ENCODE measurements at places on chromosomes 7 and 10.
A peak's percentile ranks its signal among the peaks of the same experiment; 100 is the strongest.

- DNase-seq = peak; percentile 75
Observed at GRCh38 chr7:1533547-1534329, 3.2 kb downstream of the MAFK start.

- DNase-seq = no peak
Observed at GRCh38 chr10:98380493-98381339, 34.3 kb downstream of the PYROXD2 start.

DNA sequence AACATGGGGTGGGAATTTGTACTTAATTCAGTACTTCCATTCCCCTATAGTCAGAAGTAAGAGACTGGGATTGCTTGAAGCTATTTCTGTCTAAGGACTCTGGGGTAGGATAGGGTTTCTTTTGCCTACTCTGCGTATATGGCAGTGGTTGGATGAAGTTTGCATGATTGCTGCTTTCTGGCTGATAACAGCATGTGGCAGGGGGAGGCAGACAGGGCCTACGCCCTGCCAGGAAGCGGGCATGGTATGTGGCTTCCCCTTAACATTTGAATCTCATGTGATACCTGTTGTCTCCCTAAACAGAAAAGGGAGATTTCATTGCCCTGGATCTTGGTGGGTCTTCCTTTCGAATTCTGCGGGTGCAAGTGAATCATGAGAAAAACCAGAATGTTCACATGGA is 57.1 kb downstream of the TACR2 start:
- no peak for DNase-seq

- DNase-seq = no peak
Observed at GRCh38 chr7:48421357-48421756, 250.1 kb downstream of the ABCA13 start.

- DNase-seq = no peak
Observed at GRCh38 chr10:36675458-36675880, 449.9 kb upstream of the ANKRD30A start.

DNA sequence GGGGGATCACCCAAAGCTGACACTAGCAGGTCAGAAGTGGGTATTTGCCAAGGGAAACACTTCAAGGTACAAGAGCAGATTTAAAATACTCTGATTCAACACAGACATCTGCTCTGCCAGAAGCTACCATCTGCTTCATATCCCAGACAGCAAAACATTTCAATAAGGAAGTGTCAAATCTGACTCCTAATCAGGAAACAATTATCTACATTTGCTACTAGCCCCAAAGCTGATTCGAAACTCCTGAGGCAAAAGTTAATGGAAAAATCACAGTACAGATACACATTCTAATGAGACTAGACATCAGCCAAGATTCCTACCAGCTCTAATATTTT is 48.9 kb downstream of the PARD3 start:
- DNase-seq = no peak

DNA sequence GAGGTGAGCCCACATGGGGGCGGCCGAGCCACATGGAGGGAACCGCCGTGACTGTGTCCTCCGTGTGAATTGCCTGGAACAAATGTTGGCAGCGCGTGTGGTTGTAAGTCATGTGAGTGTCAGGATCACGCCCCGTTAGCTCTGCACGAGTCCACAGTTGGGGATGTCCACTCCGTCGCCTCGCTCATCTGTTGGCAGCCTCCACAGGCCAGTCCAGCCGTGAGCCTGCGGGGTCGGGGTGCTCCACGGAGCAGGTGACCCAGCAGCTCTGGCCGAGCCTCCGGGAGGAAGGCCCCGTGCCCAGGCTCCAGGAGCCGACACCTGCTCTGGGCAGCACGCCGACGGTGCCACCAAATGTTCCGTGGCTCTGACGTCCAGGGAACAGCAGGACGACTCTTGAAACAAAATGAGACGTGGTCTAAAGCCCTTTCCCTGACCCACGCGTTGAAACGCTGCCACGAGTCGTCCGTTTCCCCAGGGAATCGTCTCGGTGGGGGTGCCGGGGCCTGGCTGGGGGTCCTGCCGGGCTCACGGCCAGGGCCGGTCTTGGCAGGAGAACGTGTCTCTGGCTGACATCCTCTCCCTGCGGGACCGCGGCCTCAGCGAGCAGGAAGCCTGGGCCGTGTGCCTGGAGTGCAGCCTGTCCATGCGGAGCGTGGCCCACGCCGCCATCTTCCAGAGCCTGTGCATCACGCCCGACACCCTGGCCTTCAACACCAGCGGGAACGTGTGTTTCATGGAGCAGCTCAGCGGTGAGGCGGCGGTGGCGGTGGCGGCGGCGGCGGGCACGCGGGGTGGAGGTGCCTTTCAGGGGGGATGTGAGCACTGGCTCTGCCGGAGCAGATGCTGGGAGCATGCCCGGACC is 7.0 kb downstream of the KNDC1 start:
- no peak for DNase-seq

- no peak for DNase-seq
Observed at GRCh38 chr10:121668314-121669027, 70.2 kb upstream of the FGFR2 start.

DNA sequence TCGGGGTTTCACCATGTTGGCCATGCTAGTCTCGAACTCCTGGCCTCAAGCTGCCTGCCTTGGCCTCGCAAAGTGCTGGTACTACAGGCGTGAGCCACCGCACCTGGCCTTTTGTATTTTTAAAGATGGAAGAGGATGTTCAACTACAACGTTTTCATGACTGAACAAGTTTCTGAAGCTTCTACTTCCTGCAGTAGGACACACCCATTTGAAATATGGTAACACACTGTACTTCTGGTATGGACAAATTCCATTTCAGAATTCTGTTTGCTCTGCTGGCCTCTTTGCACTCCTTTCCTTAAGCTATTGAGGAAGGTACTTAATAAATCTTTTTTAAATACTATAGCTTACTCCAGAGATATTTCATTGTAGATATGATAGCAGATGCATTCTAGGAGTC is 10.9 kb upstream of the CDK1 start:
- DNase-seq = no peak

DNA sequence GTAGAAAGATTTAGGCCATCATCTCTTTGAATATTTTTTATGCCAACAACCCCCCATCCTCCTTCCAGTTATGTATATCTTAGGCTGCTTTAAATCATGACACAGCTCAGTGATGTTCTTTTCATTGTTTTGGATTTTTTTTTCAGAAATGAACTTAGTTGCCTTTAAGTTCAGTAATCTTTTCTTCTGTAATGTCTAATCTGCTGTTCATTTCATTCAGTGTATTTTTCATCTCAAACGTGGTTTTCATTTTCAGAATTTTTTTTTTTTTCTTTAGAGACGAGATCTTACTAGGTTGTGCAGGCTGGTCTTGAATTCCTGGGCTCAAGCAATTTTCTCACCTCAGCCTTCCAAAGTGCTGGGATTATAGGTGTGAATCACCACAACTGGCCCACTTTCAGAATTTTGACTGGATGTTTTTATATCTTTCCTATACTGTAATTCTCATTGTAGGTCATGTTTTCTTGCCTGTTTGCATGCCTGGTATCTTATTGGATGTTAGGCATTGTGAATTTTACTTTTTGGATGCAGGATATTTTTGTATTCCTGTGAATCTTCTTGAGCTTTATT is 8.1 kb downstream of the ZNF487 start:
- no peak for DNase-seq

GRCh38 chr7:116524221-116524608 is 621 bp upstream of the CAV1 start:
- DNase-seq = no peak

GRCh38 chr10:110067960-110068770 is 60.4 kb downstream of the ADD3 start:
- no peak for DNase-seq

DNA sequence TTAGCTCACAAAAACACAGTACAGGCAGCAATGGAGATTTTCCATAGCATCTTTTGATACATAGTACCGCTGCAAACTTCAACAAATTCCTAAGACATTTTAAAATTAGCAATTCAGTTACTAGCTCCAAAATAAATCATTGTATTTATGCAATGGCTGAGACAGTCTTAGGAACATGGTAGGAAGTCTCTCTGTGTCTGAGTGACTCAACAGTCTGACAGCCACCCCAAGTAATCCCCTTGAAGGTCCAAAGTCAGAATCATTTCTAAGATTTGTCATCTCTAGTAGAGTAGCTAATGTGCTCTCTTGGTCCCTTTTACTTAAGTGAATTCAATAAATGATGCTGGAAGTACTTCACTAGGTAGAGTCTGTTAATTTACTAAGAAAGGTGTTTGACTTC is 93.8 kb upstream of the NOBOX start:
- DNase-seq = no peak

DNA sequence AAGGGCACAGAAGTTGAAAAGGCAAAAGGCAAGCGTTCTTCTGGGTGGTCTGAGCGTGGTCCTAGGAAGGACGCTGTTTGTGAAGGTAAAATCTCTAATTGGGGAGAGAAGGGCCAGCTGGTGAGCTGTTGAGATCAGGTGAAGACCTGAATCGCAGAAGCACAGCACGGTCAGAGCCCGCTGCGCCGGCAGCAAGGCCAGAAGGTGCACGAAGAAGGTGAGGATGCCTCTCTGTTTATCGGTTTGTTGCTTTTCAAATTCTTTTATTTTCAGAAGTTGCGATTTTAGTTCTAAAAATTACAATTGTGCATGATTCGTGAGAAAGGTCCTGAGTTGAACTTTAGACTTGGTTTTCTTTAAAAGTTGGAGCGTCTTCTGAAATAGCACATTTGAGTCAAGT is 247.8 kb upstream of the FOXK1 start:
- no peak for DNase-seq

- DNase-seq = no peak
Observed at GRCh38 chr10:494149-494542, 195.3 kb downstream of the DIP2C start.

DNA sequence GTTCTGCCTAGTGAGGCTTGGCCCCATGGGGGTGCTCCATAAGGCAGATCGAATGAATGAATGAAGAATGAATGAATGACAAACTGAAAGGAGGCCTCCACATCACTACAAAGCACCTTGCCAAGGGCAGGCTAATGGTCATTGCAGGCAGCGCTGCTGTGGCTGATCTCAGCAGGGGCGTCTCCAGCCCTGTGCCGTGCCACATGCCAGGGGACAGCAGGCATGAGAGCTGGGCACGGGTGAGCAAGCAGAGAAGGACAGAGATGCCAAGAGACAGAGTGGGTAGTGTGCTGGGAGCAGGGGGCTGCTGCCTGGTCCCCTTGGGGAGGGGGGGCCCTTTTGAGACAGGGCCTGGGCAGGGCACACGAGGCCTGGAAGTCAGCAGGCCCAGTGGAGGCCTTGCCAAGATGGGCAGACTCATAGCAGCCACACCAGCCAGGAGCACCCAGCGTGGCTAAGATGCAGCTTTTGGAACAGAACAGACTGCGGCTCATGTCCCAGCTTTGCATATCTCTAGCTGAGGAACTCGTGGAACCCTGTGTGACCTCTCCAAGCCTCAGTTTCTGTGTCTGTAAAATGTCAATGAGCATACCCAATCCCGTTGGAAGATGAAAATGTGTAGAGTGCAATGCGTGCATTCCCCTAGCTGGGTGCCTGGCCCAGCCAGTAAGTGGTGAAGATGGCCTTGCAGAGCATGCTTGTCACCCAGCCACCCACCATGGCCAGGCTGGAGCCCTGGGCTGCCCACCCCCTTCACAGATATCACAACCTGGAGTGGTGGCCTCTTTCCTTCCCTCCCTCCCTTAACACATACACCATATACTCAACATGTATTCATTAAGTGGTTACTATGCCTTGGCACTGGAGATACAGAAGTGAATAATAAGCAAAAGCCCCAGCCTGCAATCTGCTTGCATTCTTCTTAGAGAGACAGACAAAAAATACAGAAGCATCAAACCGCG is 61.1 kb upstream of the LRRC18 start:
- DNase-seq = no peak

GRCh38 chr10:83432261-83433045 is 706.9 kb upstream of the GHITM start:
- DNase-seq = no peak

- no peak for DNase-seq
Observed at GRCh38 chr10:34757933-34758332, 57.2 kb downstream of the PARD3 start.

GRCh38 chr10:89563861-89564478 is 28.6 kb upstream of the SLC16A12 start:
- DNase-seq = peak; percentile 6

GRCh38 chr7:121803039-121803438 is 69.9 kb upstream of the PTPRZ1 start:
- DNase-seq = no peak

DNA sequence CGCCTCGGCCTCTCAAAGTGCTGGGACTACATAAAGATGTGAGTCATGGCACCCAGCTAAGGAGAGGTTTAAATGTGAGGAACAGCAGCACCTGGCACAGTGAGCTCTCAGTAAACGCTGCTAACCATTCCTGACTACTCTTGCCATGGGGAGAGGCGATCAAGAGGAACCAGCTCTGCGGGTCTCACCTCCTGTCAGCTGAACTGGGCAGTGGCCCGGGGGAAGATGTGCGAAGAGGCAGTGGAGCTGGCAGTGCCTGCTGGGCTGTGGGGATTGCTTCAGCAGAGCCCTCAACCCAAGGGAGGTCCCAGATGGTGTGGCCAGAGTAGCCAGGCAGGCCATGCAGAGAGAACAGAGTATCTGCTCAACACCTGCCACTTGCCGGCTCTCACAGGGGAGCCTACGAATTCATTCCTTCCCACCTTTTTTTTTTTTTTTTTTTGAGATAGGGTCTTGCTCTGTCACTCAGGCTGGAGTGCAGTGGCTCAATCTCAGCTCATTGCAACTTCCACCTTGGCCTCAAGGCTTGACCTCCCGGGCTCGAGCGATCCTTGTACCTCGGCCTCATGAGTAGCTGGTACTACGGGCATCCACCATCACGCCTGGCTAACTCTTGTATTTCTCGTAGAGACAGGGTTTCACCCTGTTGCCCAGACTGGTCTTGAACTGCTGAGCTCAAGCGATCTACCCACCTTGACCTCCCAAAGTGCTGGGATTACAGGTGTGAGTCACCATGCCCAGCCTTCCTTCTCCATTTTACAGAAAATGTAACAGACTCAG is 6.8 kb downstream of the POLM start:
- no peak for DNase-seq

GRCh38 chr7:55154096-55154495 is 135.3 kb downstream of the EGFR start:
- no peak for DNase-seq

GRCh38 chr7:122310119-122311021 is 5.8 kb upstream of the FEZF1 start:
- no peak for DNase-seq

- no peak for DNase-seq
Observed at GRCh38 chr7:139246905-139247304, 15.9 kb downstream of the UBN2 start.

- no peak for DNase-seq
Observed at GRCh38 chr10:45505311-45505710, 131.3 kb downstream of the ALOX5 start.

- DNase-seq = no peak
Observed at GRCh38 chr7:103025341-103025740, 49.3 kb downstream of the FBXL13 start.

- DNase-seq = no peak
Observed at GRCh38 chr10:13969792-13970140, 361.0 kb downstream of the FRMD4A start.

DNA sequence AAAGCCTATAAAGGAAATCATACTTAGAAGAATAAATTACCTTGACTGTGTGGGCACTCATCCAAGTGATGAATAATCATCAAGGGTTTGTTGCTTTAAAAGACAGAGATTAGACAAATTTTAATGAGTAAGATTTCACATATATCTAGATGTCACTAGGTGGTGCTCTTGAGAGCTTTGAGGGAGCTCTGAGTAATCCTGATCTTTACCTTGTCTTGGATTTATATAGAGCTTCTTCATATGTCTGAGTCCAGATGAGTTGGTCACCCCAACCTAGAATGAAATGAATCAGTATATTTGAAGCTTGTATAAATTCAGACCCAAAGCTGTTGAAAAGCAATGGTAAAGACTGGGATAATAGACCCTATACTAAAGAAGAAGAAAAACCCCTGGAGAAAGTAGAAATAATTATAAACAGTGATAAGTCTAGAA is 3.7 kb downstream of the AGR2 start:
- peak; percentile 13 for DNase-seq
